ENCODE measurements at places on chromosomes 16 and 17. TPM values are rescaled to one million over a fixed set of nuclear protein-coding genes. Genes with fewer than 3 reads are reported as not detected.

The ZNF629 gene
- total RNA-seq: 12.3 TPM

The WFDC1 gene
- total RNA-seq: 0.49 TPM

The EIF3C gene
- 123 TPM for total RNA-seq

The TMEM98 gene
- 32.7 TPM for total RNA-seq

The NHLRC4 gene
- 0.25 TPM for total RNA-seq

The TMEM106A gene
- total RNA-seq: 0.25 TPM

The CETP gene
- 0.74 TPM for total RNA-seq

The PRPSAP2 gene
- 100 TPM for total RNA-seq

The CTU2 gene
- total RNA-seq: 7.1 TPM

The EPX gene
- not detected for total RNA-seq

The ASGR1 gene
- 11.3 TPM for total RNA-seq
